Stimulated activated CD4-positive, alpha-beta T cell treated with anti-CD3 and anti-CD28 coated beads, TNF-alpha, amount 100 ng/mL, for 48 hours (primary cell): ENCODE measurements at places on chromosomes 13 and 19.

DNA sequence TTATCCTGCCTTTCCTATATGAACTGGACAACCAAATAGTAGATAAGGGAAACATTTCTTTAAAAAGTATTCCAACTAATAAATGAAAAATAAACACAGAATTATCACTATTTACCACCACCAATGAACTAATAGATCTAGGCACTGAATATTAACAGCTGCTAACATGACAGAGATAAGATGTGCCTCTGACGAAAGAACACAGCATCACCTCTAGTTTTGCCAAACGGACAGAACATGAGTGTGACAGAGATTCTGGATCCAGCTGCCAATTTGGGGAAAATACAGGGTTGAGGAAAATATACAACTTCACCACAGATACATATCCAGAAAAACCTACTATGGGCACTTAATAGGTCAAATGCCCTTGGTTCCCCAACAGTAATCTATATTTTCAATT is 18.0 kb downstream of the VPS36 start:
- DNase-seq: no peak

DNA sequence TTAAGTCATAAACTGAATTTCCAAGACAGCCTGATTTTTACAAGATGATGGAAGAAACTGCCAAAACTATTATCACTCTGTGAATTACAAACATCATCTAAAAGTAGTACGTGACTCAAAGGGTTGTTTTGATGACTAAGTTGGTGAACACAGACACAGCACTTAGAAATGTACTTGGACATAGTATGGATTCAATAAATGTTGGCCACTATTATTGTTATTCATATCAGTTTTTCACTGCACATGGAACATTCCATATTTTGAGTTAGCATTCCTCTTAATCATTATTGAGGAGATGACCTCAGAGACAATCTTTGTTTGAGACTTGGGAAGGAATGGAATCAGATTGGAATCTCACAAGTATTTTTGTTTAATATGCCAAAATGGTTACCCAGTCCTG is 172.9 kb downstream of the OXGR1 start:
- DNase-seq: no peak

- no peak for DNase-seq
Measured at GRCh38 chr13:38635030-38635429, 51.8 kb upstream of the FREM2 start.

- no peak for DNase-seq
Measured at GRCh38 chr13:68030152-68030809, 800.1 kb upstream of the PCDH9 start.

DNA sequence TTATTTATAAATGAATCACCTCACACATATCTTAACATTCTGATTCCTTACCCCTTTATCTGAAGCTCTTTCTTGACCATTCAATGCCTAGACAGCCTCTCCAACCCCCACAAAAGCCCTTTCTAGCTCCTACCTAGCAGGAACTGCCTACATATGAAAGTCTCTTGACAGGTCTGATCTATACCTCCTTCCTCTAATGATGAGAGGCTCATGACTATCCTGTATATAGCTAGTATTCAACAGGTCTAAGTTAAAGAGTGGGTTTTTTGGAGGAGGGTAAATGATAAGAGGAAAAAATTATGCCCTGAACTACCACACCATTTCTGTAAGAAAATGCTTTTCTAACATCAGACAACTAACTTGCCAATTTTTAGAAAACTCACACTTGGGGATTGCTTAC is 47.0 kb downstream of the RBM26 start:
- DNase-seq: no peak

GRCh38 chr13:114037674-114038073 is 63.8 kb upstream of the C13orf46 start:
- DNase-seq: no peak

GRCh38 chr19:42942187-42942789 is 5.3 kb upstream of the PSG7 start:
- DNase-seq: no peak

DNA sequence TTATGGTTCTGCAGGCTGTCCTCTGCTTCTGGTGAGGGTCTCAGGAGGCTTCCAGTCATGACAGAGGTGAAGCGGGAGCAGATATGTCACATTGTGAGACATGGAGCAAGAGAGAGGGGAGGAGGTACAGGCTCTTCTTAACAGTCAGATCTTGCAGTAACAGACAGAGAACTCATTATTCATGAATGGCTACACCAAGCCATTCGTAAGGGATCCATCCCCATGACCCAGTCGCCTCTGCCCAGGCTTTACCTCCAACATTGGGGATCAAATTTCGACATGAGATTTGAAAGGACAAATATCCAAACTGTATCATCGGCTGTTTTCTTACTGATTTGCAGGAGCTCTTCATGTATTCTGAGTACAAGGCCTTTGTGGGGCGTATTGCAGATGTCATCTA is 21.7 kb downstream of the ZNF507 start:
- no peak for DNase-seq

- DNase-seq: no peak
Measured at GRCh38 chr13:101398191-101398590, 18.1 kb downstream of the NALCN start.

- DNase-seq: no peak
Measured at GRCh38 chr19:44755219-44755618, 6.7 kb downstream of the BCL3 start.

GRCh38 chr13:26468265-26468801 is 89.2 kb upstream of the WASF3 start:
- DNase-seq: no peak

DNA sequence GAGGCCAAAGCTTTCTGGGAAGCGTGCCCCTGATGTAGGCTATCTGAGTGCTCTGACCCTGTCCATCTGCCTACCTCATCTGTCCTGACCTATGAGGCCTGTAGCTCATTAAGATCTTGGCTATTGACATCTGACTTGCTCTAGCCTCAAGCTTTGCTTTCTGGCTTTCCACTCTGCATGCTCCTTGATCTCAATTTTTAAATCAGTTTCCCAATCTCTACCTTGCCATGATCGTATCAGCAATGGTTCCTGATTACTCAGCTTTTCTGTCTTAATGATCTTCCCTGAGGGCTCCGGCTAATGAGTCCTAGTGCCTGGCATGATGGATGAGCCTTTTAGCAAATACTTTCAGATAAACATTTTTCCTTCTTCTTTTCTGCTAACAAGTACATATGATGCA is 262.0 kb downstream of the NDFIP2 start:
- no peak for DNase-seq

GRCh38 chr13:87903553-87903952 is 232.4 kb downstream of the SLITRK5 start:
- no peak for DNase-seq

GRCh38 chr19:5357584-5357983 is 17.0 kb upstream of the PTPRS start:
- DNase-seq: no peak

GRCh38 chr13:66014771-66015170 is 1215.4 kb downstream of the PCDH9 start:
- no peak for DNase-seq

GRCh38 chr19:58401840-58402421 is 6.5 kb downstream of the RNF225 start:
- DNase-seq: no peak

GRCh38 chr19:5035793-5036697 is 67.1 kb downstream of the KDM4B start:
- no peak for DNase-seq

DNA sequence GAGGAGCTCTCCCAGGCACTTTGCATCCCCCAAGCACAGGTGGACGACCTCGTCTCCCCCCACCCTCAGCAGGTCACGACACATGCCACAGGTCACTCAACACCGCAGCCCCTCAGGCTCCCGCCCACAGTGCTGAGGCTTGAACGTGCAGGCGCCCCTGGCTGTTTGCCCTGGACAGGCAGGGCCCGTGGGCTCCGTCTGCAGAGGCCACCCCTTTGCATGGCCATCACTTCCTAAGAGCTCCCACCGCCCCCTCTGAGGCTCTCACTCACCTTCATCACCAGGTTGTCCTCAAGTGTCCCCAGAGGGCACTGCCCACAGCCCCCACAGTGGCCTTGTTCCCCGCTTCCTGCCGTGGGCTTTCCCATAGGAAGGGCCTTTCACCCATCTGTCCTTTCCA is 132.1 kb upstream of the MCF2L start:
- DNase-seq: no peak

GRCh38 chr19:7819337-7819736 is 10.7 kb upstream of the EVI5L start:
- DNase-seq: no peak

DNA sequence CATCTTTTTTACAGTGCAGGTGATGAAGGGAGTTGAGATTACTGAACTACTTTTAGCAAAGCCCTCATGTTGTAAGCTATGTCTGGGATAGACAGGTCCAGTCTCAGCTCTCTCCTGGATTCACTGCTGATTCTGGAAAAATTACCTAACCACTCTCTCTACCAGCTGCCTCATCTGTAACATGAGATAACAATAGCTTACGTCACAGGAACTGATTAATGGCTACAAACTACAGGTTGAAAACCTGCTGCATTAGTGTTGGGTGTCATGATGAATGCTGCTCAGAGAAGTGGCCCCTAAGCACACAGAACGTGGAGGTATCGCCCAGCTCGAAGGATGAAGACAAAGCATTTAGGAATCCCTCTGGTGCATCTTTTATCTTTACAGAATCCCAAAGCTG is 277.8 kb downstream of the ABCC4 start:
- DNase-seq: no peak

GRCh38 chr19:21028969-21029268 is 8.5 kb downstream of the ZNF430 start:
- no peak for DNase-seq

- no peak for DNase-seq
Measured at GRCh38 chr13:42875475-42876269, 94.3 kb downstream of the FAM216B start.

DNA sequence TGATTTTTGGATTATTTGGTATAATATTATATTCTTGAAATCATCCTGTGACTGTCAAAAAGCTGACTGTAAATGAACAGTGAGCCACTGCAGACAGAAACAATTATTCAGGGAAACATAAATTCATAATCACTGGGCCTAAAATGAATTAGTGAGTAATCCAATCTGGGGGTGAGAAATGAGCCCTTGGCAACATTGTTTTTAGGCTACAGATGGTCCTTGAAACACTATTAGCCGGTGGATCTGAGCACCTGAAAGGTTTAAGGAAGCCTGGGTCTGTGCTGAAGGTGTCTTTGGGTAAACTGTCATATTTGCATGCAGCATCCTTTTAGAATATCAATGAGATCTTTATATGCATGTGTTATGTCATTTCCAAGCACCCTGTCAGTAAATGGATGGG is 290.7 kb downstream of the ATP8A2 start:
- no peak for DNase-seq

GRCh38 chr13:66113882-66114526 is 1116.1 kb downstream of the PCDH9 start:
- no peak for DNase-seq

DNA sequence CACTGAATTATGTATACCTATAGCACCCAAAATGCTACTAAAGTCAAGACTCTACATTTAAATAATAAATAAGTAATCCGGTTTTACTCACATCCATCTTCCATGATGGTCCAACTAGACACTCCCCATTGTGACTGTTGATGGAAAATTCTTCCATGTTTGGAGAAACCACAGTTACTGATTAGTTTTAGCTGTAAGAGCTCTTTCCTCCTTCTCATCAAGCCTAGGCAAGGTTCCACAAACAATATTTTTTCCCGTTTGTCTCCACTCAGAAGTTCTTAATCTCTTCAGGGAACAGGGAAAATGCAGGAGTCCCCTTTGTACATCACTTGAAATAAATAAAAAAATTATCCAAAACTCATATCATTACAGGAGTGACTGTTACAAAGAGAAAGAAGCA is 70.7 kb upstream of the EDNRB start:
- no peak for DNase-seq

DNA sequence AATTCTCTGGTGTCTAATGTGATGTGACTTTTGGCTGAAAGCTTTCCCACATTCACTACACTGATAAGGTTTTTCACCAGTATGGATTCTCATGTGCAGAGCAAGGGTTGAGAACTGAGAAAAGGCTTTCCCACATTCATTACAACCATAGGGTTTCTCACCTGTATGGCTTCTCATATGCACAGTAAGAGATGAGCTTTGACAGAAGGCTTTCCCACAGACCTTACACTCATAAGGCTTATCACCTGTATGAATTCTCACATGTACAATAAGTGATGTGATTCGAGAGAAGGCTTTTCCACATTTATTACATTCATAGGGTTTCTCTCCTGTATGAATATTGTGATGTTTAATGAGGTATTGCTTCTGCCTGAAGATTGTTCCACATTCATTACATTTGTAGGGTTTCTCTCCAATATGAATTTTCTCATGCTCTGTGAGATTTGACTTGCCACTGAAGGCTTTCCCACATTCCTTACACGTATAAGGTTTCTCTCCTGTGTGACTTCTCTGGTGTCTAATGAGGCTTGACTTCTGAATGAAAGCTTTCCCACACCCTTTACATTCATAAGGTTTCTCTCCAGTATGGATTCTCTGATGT is 14.0 kb downstream of the ZNF260 start:
- DNase-seq: no peak

- no peak for DNase-seq
Measured at GRCh38 chr13:97484301-97484700, 50.3 kb downstream of the RAP2A start.

GRCh38 chr13:31105020-31105795 is 56.5 kb downstream of the HSPH1 start:
- DNase-seq: no peak
